ENCODE measurements at places on chromosomes 3 and 15.

GRCh38 chr15:68526784-68527183, 52.0 kb upstream of the CORO2B start:
- DNase-seq: no peak

GRCh38 chr3:4394048-4394447, 73.0 kb downstream of the SUMF1 start:
- no peak for DNase-seq

- DNase-seq: no peak
Measured at GRCh38 chr15:26660241-26660640, 112.6 kb downstream of the GABRB3 start.

- no peak for DNase-seq
Measured at GRCh38 chr15:76963596-76963995, 31.3 kb upstream of the PSTPIP1 start.

GRCh38 chr15:42060797-42061196, 33.6 kb downstream of the PLA2G4D start:
- DNase-seq: no peak

GRCh38 chr3:46835054-46835453, 28.2 kb downstream of the MYL3 start:
- no peak for DNase-seq

DNA sequence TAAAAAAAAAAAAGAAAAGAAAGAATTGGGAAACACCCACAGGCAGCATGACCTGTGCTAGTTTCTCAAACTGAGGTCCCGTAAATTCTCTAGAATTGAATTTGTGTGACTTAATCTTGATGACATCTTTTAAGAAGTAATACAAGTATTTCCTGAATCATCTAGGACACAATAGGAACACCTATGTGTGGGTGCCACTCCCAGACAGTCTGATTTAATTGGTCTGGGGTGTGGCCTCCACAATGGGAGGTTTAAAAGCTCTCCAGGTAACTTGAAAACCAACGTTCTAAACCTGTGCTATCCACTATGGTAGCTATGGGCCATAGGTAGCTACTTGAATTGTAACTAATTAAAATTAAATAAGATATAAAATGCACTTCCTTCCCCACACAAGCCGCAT, 28.1 kb downstream of the CFAP92 start:
- DNase-seq: no peak

- DNase-seq: no peak
Measured at GRCh38 chr3:104360038-104360437, 1006.7 kb upstream of the ALCAM start.
